Type B pancreatic cell (in vitro differentiated cells): ENCODE measurements at places on chromosomes 1 and 21.

- no peak for DNase-seq
These were observed 10.7 kb downstream of the SCCPDH start for GRCh38 chr1:246734866-246735265.

DNA sequence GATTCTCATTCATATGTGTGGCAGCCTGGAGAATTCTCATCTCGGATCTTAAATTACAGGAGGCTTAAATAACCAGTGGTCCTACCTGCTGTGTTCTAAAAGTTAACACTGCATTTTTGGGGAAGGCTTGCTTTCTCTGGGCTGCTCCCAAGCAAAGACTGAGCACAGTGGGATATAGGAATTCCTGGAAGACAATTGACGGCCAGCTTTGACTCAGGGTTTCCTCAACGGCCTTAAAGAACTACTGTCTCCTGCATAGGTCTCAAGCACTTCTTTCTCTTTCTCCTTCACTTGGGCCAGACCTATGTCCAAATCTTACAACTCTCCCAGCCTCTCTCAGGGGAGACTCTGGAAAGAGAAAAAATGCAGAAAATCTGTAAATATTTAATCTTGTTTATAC is 1.0 kb upstream of the KRTAP13-3 start:
- no peak for DNase-seq

DNA sequence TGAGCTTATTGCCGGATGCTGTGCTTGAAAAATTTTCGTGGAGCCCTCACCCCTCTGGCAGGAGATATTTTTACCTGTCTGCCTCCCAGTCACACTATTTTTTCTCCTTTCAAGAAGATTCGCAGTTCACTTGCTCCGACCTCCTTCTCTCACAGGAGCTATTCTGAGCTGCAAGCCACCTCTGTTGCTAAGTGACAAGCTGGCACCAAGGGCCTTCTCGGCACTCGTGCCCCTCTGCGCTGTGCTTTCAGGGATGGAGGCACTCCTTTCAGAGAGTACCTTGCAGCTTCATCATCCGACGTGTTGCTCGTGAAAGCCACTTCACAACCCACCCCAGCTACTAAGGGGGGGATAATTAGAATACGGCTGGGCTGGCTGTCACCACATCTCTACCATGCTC is 11.6 kb downstream of the SLC6A17 start:
- DNase-seq: no peak

GRCh38 chr1:46130121-46130520 is 2.3 kb downstream of the PIK3R3 start:
- DNase-seq: no peak

GRCh38 chr1:185291652-185292051 is 25.4 kb downstream of the IVNS1ABP start:
- no peak for DNase-seq
